NCI-H460 (cell line): ENCODE measurements at places on chromosomes 1 and 21. TPM values are rescaled to one million over a fixed set of nuclear protein-coding genes. Genes with fewer than 3 reads are reported as not detected.

DNA sequence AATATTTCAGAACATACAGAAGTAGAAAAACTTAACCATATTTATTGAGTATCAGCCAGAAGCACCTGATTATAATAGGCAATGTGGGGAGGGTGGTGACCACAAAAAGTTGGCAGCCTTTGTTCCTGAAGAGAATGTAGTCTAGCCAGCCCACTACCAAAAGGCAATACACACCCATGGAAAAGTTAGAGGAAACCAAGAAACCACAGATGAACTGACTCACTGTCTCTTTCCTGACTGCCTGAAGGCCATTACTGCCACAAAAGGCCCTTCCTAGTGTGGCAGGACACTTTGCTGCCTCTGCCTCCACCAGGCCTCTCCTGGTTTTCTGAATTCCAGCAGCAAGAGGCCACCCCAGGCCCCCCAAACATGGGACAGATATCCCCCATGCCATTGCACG, 14.6 kb upstream of the PROX1 start:
- no peak for DNase-seq

GRCh38 chr1:245572709-245573108, 417.9 kb downstream of the KIF26B start:
- no peak for DNase-seq

- peak; percentile 7 for DNase-seq
Observed at GRCh38 chr1:183699616-183700160, 46.6 kb upstream of the APOBEC4 start.

The AMY1B gene
- total RNA-seq = not detected in 2 replicates

DNA sequence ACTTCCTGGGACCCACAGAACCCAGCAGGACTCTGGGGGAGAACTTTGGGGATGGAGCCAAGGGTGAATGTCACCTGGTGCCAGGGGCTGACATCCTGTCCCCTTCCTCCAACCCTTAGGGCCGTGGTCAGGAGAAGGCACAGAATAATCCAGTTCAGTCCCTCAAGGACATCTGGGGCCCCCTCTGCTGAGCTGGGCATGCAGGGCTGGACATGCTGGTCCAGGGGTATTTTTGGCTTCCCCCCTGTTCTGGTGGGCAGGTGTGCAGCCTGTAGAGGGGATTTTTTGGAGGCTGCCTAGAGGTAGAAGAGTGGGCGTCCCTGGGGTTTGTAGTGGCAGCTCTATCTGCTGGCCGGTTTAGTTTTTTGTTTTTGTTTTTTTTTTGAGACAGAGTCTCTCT, 3.4 kb upstream of the CROCC start:
- DNase-seq = no peak

- no peak for DNase-seq
Observed at GRCh38 chr1:227305894-227306626, 12.2 kb downstream of the CDC42BPA start.

DNA sequence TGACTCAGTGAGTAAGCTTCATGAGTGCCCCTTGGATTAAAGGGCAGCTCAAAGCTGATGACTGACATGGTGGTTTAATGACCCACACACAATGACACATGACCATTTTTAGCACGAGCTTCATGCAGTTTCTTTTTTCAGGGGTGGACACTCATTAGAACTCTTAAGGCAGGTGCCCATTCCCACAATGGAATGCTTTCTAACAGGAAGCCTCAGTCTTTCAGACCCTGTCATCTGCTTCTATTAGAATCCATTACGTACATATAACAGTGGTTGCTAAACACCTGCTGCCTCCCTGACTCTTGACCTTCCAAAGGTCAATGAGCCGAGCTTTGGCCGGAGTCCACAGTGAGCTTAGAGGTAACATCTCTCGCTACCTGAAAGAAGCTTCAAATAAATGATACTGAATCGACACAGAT, 27.4 kb downstream of the AKNAD1 start:
- DNase-seq = peak; percentile 28

DNA sequence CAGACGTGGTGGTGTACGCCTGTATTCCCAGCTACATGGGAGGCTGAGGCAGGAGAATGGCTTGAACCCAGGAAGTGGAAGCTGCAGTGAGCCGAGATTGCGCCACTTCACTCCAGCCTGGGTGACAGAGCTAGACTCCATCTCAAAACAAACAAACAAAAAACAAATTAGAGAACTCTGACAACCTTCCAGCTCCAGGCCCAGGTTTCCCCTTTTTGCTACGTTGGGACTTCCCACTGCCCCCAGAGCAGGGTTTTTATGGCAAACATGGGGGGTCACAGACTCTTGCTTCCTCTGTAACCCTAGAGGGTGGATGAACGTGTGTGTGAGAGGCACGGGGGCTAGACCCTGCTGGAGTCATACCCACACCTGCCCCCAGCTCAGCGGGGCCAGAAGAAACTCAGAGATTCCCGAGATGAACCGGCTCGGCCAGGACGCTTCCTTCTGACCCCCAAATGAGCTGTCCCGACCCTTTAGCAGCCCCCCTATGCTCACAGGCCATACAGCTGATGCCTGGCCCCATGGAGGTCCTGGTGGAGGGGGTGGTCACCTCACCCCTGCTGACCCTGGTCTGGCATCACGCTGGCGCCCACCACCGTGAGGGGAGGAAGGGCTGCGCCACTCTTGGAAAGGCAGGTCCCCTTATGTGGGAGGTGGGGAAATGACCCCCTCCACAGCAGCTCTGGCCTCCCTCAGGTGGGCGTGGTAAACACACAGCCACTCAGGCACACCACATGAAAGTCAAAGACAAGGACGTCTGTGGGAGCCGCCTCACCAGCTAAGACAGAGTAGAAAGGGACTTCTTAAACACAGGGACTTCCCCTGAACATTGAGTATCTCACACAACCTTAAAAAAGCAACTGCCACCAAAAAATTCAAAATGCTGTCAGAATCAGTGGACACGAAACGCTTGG, 7.1 kb downstream of the GPR157 start:
- DNase-seq = no peak

GRCh38 chr1:9233241-9233941, 1.2 kb upstream of the H6PD start:
- DNase-seq = no peak

GRCh38 chr1:183783767-183784637, 20.9 kb upstream of the RGL1 start:
- no peak for DNase-seq

- no peak for DNase-seq
Observed at GRCh38 chr1:16205891-16206546, 6.4 kb downstream of the ARHGEF19 start.

DNA sequence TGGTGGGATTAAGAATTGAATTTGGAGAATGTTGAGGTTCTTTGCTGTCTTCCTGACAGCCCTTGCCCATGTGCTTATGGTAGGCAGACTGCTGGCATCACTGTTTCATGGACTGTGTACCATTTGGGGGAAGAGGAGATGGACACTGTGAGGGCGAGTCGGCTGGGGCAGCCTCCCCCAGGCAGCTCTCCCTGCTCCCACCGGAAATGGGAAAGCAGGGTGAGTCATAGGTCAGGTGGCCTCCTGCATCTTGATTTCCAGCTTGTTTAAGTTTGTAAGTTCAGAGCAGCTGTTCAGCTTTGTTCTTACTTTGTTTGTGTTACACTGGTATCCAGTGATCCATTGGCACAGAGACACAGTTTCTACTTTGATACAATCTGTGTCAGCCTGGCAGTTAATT, 87.2 kb upstream of the CNIH3 start:
- DNase-seq = no peak

DNA sequence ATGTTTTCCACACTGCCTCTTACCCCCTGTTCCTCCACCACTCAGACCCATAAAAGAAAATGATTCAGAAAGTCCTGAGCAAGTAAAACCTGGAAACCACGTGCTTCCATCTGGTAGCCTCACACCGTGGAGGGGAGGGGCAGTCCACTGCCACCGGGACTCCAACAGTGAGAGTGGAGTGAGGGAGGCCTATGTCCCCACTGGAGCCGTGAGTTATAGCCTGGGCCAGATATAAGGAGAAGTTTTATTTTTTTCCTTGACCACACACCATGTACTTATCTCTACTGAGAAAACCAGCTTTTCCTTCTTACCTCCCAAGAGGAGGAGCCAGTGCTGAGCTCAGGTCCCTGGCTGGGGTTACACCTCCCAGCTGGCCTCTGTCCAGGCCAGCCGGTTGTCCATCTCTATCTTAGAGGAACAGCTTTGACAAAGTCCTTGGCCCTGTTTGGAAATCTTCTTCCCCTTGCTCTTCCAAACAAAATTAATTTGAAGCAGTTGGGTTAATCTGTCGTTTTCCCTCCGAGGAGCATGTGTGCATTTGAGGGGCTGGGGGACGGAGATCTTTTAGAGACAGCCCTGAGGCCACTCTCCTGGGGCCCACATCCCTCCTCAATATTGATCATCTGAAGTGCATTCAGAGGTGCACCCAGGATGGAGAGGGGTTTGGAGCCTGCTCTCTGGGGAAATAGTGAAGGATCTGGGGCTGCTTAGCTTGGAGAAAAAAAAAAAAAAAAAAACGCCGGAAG, 49.1 kb upstream of the SERBP1 start:
- DNase-seq = no peak

GRCh38 chr1:63886340-63886739, 112.5 kb downstream of the ROR1 start:
- no peak for DNase-seq

The NCMAP gene
- total RNA-seq = 1.3 and 1.6 TPM in 2 replicates

The S100A7A gene
- total RNA-seq = not detected in 2 replicates

The TACSTD2 gene
- total RNA-seq = not detected in 2 replicates

DNA sequence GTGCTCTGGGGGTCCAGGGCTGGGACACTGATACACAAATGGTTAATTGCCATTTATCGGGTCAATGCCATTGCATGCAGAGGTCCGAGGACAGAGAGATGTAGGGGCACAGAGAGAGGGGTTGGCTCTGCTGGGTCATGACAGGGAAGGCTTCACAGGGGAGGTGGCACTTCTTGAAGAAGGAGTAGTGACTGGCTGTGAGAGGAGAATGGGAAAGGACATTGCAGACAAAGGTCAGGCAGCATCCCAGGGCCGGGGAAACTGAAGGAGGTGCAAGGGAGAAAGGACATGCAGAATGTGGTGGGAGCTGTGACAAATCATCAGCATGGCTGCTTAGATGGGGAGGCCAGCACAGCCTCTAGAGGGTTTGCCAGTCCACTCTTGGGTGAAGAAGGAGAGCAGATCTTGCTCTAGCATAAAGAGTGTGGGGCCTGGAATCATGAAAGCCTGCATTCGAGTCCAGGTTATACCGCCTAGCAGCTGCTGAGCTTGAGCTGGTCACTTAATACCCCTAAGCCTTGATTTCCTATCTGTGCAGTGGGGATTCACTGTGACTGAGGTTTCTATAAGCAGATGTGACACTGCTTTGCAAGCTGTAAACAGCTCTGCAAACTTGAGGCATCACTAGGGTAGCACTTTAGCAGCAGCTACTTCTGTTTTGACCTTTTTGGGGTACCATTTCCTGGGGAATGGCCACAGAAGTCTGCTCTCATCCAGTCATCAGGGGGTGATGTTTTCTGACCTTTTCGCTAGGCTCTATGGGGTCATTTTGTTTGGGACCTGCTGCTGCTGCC, 59.2 kb upstream of the EPS8L3 start:
- no peak for DNase-seq

DNA sequence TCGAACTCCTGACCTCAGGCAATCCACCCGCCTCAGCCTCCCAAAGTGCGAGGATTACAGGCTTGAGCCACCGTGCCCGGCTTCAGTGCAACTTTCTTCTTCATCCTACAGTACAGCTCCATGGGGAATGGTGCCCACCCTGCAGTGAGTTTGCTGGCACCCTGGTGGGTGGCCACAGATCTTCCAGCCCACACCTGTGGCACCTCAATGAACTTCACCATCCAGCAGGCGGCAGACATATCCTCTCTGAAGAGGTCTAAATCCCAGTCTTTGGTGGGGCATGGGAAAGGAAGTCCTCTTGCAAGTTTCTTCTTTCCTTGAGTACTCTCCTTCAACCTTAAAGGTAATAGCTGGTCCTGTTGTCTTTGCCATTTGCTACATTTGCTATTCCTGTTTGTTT, 18.1 kb upstream of the ZBTB8A start:
- no peak for DNase-seq

The DNAJC6 gene
- 16.9 and 18.6 TPM in 2 replicates for total RNA-seq

DNA sequence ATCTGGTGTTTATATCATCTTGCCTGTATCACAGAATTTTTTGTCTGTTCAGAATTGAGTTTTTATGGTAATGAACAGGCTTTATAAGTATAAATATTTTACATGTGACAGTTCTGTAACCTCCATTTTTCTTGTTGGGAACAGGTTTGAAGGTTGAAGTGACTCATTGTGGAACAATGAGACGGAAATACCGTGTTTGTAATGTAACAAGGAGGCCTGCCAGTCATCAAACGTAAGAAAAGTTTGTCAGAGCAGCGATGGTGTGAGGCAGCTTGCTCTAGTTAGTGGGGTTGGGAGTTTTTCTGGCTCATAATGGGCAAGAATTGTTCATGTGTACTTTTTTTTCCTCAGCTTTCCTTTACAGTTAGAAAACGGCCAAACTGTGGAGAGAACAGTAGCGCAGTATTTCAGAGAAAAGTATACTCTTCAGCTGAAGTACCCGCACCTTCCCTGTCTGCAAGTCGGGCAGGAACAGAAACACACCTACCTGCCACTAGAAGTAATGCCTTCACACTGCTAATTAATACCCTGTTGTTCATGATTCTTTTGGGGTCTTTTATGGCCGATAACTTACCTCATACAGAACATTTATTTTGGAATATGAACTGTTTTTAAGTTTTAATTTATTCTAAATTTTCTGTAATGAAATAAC, 75.2 kb upstream of the TEKT2 start:
- no peak for DNase-seq

- DNase-seq = no peak
Observed at GRCh38 chr1:177871613-177872307, 98.1 kb downstream of the SEC16B start.

- no peak for DNase-seq
Observed at GRCh38 chr1:20320704-20321103, 30.0 kb downstream of the VWA5B1 start.

GRCh38 chr1:14108356-14109275, 408.6 kb downstream of the PRDM2 start:
- no peak for DNase-seq

- no peak for DNase-seq
Observed at GRCh38 chr1:168170564-168171508, 7.9 kb upstream of the TIPRL start.

DNA sequence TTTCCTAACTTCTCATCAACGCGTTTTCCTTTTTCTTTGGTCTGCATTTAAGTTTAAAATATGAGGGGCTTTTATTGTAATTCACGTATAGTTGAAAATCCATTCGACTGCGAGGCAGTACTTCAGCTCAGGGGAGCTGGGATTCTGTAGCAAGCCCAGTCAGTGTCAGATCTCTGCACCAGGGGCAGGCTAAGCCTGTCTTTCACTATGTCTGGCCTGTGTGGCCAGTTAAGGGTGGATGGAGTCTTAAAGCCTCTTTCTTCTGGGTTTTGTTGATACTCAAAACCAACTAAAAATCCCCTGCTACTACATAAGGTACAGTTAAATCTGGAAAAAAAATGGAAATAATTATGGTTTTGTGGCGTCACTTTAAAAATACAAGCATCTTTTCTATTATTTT, 124.7 kb downstream of the TYW3 start:
- DNase-seq = no peak

The SAMSN1 gene
- total RNA-seq = not detected in 2 replicates

The DPH5 gene
- total RNA-seq = 42.9 and 47.7 TPM in 2 replicates

- no peak for DNase-seq
Observed at GRCh38 chr1:58573705-58574591, 3.1 kb downstream of the TACSTD2 start.
